Thoracic aorta (tissue), 2 donors: ENCODE measurements at places on chromosomes 5 and 9. TPM values are rescaled to one million over a fixed set of nuclear protein-coding genes. Genes with fewer than 3 reads are reported as not detected.

DNA sequence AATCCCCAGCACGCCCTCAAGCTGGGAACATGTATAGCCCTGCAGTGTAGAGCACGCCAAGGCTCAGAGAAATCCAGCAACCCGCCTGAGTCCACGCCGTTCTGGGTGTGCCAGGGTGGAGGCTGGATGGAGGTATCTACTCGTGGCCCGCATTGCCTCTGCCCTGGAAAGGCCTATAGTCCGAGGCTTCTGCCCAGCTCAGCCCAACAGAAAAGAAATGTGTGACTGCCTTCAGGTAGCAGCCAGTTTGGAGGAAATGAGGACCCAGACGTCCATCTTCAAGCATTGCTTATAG lies 18.2 kb downstream of the S1PR3 start:
- DNase-seq: no peak
- H3K27ac ChIP-seq: no peak overlapping the region
- H3K4me1 ChIP-seq: no peaks in the 10 kb centered on the region

- H3K36me3 ChIP-seq: no peaks in the 10 kb centered on the region
- no peaks in the 10 kb centered on the region for H3K27me3 ChIP-seq
- H3K4me1 ChIP-seq: no peaks in the 10 kb centered on the region
- no peak within 1 kb of the TSS for H3K27ac ChIP-seq
These were observed at the start of gene OR1N1 for GRCh38 chr9:122527193-122527592. Gene OR1N1 (minus strand): TSS chr9:122527293. CDS start chr9:122527293, 0 bp downstream.

Gene PRR16
- total RNA-seq: 19.8 TPM

DNA sequence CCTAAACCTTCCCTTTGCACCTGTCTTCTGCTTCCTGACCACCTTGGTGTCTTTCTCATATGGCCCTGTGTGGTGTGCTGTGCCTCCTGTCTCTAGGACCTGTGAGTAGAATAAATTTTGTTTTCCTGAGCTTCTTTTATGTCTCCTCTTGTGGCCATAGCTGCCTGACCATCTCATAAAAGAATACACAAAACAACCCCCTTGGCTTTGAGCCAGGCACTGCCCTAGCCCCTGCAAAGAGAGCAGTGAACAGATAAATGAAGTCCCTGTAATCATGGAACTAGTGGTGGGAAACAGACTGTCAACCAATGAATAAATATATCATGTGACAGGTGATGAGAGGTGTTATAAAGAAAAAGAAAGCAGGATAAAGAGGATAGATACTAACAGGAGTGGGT lies 485.1 kb downstream of the CSNK1G3 start:
- no peak overlapping the region for H3K27ac ChIP-seq
- no peak for DNase-seq
- H3K4me3 ChIP-seq: no peak overlapping the region
- H3K4me1 ChIP-seq: no peaks in the 10 kb centered on the region

Gene GARIN3
- not detected for total RNA-seq

DNA sequence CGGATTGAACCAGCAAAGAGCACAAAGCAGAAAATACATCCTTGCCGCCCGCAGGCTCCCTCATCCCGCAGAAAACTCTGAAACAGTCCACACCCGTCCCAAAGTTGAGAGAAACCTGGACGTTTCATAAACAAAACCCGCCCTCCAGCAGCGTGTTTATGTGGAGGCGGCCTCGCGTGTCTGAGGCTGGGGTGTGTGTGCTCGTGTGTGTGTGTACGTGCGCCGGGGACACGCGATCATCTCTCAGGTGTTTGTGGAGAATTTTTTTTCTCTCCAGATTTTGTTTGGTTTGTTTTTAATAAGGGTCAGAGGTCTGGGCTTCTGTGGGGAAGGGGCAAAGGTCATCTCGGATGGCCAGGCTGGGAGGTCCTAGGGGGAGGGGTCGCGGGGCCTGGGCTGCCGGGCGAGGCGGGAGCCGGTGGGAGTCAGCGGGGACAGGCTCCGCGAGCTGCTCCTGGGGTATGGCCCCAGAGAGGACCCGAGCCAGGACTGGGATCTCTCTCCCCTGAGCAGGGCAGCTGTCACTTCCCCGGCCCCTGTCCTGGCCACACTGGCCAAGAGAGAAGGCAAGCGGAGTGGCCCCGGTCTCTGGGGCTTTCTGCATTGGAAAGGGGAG lies 206.4 kb downstream of the C9orf50 start:
- H3K27me3 ChIP-seq: no peaks in the 10 kb centered on the region
- H3K27ac ChIP-seq: peak overlapping the region; percentile 100
- peak overlapping the region; percentile 72 for H3K4me3 ChIP-seq
- DNase-seq: no peak
- no peaks in the 10 kb centered on the region for H3K36me3 ChIP-seq

GRCh38 chr9:129124506-129125069 lies 13.4 kb downstream of the PTPA start:
- peaks cover 19% of the 10 kb centered on the region for H3K36me3 ChIP-seq
- no peak for DNase-seq
- no peaks in the 10 kb centered on the region for H3K4me1 ChIP-seq
- H3K27ac ChIP-seq: no peak overlapping the region
- no peak overlapping the region for H3K4me3 ChIP-seq

GRCh38 chr5:180099733-180100611 lies 28.4 kb upstream of the RNF130 start:
- no peak overlapping the region for H3K4me3 ChIP-seq
- H3K27ac ChIP-seq: no peak overlapping the region
- DNase-seq: no peak
- H3K27me3 ChIP-seq: no peaks in the 10 kb centered on the region

Gene SLC28A3
- total RNA-seq: 0.21 TPM

DNA sequence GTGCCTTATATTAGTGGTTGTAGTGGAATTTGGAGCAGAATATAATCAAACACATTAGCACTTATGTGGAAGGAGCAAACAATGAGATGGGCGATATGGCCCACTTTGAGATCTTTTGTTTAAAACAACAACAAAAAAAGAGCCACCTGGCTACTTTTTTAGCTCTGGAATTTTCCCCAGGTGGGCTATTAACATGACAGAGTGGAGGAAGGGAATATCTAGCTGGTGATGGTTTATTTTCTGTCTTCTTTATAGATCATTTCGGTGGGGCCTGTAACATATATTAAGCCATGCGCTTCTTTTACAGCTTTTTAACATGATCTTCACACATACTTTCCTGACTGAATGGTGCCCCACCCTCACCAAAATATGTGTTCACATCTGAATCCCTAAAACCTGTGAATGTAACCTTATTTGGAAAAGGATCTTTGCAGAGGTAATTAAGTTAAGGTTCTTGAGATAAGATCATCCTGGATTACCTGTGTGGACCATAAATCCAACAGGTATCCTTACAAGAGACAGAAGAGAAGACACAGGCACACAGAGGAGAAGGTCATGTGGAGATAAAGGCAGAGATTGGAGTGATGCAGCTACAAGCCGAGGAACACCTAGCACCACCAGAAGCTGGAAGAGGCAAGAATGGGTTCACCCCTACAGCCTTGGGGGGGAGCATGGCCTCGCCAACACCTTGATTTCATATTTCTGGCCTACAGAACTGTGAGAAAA lies 16.6 kb upstream of the ENTREP1 start:
- H3K4me1 ChIP-seq: peaks cover 10% of the 10 kb centered on the region
- no peak for DNase-seq
- H3K36me3 ChIP-seq: no peaks in the 10 kb centered on the region

GRCh38 chr9:72687331-72687730 lies 165.9 kb downstream of the TMC1 start:
- no peaks in the 10 kb centered on the region for H3K27me3 ChIP-seq
- H3K4me3 ChIP-seq: no peak overlapping the region
- DNase-seq: no peak
- H3K27ac ChIP-seq: no peak overlapping the region
- H3K4me1 ChIP-seq: no peaks in the 10 kb centered on the region

GRCh38 chr9:110575945-110576344 lies 3.6 kb downstream of the SVEP1 start:
- no peak overlapping the region for H3K27ac ChIP-seq
- H3K4me3 ChIP-seq: no peak overlapping the region
- no peak for DNase-seq
- H3K36me3 ChIP-seq: no peaks in the 10 kb centered on the region

DNA sequence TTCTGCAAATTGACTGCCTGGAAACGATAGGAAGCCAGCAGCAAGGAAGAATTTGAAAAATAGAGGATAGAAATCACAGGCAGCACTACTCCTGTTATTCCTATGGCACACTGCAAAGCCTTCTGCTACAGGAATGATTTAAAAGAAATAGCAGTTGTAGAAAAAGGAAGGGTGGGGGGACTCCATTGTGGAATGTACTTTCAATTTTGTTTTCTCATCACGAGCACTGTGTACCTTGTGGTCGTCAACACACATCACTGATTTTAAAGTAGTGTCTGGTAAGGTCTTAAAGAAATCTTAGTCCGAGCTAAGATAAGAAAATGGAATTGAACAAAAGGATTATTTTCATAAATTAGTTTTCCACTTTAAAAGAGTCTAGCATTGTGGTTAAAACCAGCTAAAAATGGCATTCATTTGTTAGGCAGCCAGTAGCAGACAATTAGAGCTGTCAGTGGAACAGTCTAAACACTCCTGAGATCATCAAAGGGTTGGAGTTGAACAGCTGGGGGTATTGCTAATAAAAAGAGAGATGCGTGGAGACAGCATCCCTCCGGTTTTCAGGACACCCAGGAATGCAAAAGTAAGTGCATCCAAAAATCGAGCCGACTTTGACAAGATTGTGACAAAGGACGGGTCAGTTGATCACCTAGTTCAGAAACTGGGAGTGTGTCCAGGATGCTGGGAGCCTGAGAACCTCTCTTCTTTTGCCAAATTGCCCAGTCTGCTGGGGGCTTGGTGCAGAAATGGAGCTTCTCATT lies 97.8 kb upstream of the WWC1 start:
- no peaks in the 10 kb centered on the region for H3K36me3 ChIP-seq
- H3K27me3 ChIP-seq: no peaks in the 10 kb centered on the region
- no peak for DNase-seq
- H3K27ac ChIP-seq: no peak overlapping the region
- H3K4me3 ChIP-seq: no peak overlapping the region

GRCh38 chr5:159515909-159516415 lies 185.7 kb upstream of the IL12B start:
- peak overlapping the region; percentile 71 for H3K27ac ChIP-seq
- DNase-seq: no peak
- H3K36me3 ChIP-seq: no peaks in the 10 kb centered on the region
- H3K4me1 ChIP-seq: peaks cover 13% of the 10 kb centered on the region
- no peaks in the 10 kb centered on the region for H3K27me3 ChIP-seq
- no peak overlapping the region for H3K4me3 ChIP-seq

Gene GBA2
- total RNA-seq: 115 TPM

DNA sequence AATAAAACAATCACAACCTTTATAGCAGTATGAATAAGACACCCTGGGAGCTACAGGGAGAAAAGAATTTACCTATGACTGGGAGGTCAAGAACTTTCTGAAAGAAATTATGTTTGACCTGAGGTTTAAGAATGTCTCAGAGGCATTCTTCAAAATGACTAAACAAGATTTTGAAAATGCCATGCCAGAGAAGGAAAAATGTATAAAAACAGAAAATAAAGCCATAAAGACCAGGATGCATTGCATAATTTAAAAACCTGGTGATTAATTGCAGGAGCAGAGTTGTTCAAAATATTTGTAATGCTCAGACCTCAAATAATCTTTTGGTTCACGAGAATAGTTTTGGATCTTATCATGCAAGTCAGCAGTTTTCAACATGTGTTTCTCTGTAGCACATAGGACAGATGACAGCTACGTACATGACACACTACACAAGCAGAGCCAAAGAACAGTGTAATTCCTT lies 954.7 kb upstream of the ARRDC3 start:
- H3K36me3 ChIP-seq: no peaks in the 10 kb centered on the region
- peaks cover 4% of the 10 kb centered on the region for H3K4me1 ChIP-seq
- H3K4me3 ChIP-seq: no peak overlapping the region
- DNase-seq: no peak
- H3K27ac ChIP-seq: no peak overlapping the region

Gene BTNL8
- total RNA-seq: not detected

DNA sequence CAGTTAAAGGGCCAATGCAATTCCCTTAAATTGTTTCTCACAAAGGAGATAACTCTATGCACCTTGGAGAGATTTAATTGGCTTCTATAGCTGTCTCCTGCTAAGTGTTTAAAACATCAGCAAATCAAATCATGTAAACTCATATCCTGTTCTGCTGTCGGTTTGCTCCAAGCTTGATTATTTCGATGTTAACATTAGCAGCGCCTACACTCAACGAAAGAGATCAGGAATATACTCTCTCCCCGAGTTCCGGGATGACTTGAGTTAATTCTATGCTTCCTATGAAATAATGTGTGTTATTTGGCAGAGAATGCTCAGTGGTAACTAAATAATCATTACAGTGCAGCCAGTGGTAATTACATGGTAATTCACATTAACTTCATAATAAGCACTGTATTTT lies 338.6 kb downstream of the EBF1 start:
- DNase-seq: no peak
- no peak overlapping the region for H3K4me3 ChIP-seq
- H3K4me1 ChIP-seq: peaks cover 31% of the 10 kb centered on the region
- H3K27ac ChIP-seq: no peak overlapping the region
- no peaks in the 10 kb centered on the region for H3K36me3 ChIP-seq
- H3K27me3 ChIP-seq: no peaks in the 10 kb centered on the region

GRCh38 chr5:160938532-160938931 lies 86.5 kb upstream of the ATP10B start:
- no peak overlapping the region for H3K27ac ChIP-seq
- no peaks in the 10 kb centered on the region for H3K27me3 ChIP-seq
- H3K36me3 ChIP-seq: no peaks in the 10 kb centered on the region
- no peaks in the 10 kb centered on the region for H3K4me1 ChIP-seq
- H3K4me3 ChIP-seq: no peak overlapping the region
- no peak for DNase-seq

DNA sequence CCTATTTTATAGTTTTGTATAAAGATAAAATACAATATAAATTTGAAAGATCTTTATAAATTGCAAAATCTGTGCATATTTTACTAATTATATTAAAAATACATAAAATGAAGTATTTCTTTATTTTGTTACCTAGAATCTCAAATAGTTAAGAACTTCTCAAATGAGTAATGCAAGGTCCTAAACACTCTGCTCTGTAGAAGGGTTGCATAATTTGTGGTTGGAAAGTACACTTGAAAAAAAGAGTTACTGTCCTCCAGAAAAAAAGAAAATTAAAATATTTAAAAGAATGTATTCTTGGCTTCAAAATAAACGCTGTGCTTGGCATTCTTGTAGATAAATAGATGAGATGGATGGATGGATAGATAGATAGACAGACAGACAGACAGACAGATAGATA lies 428.8 kb upstream of the CDH6 start:
- no peaks in the 10 kb centered on the region for H3K36me3 ChIP-seq
- no peak overlapping the region for H3K4me3 ChIP-seq
- DNase-seq: no peak

Gene GOLM1
- 17.8 TPM for total RNA-seq

Gene NANS
- 73.1 TPM for total RNA-seq

Gene JADE2
- total RNA-seq: 54.0 TPM

Gene DOCK8
- 19.3 TPM for total RNA-seq

- no peaks in the 10 kb centered on the region for H3K36me3 ChIP-seq
- DNase-seq: no peak
- no peak overlapping the region for H3K27ac ChIP-seq
- no peaks in the 10 kb centered on the region for H3K27me3 ChIP-seq
- H3K4me1 ChIP-seq: peaks cover 13% of the 10 kb centered on the region
These were observed 337.4 kb downstream of the ADAMTS6 start for GRCh38 chr5:65144136-65144871.
